Effector memory CD4-positive, alpha-beta T cell (primary cell): ENCODE measurements at places on chromosomes 7 and 10.

GRCh38 chr10:12588091-12588860 is 238.9 kb downstream of the CAMK1D start:
- no peak for DNase-seq

- no peak for DNase-seq
Measured at GRCh38 chr7:158568974-158569857, 18.4 kb downstream of the PTPRN2 start.

- DNase-seq = no peak
Measured at GRCh38 chr7:45920502-45921380, at the start of gene IGFBP3. TSS of gene IGFBP3 (minus strand) at chr7:45921272. CDS start at chr7:45921140, 132 bp downstream.

GRCh38 chr7:77759294-77759889 is 38.8 kb downstream of the TMEM60 start:
- DNase-seq = peak; percentile 40

DNA sequence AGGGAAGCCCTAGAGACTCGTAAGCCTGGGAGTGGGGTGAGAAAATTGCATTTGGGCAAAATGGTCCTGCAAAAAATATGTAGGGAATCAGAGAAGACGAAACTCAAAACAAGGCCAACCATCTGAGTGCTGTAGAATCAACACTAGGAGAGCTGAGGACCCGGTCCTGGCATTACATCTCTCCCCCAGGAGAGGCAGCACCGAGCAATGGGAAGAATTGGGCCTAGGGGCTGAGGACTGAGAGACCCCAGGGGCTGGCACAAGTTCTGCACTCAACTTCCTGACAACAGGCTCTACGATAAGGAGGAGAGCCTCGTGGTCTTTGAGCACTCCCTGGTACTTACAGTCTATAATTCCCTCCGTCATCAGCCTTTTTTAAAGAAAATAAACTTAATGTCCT is 47.6 kb downstream of the BPGM start:
- no peak for DNase-seq

DNA sequence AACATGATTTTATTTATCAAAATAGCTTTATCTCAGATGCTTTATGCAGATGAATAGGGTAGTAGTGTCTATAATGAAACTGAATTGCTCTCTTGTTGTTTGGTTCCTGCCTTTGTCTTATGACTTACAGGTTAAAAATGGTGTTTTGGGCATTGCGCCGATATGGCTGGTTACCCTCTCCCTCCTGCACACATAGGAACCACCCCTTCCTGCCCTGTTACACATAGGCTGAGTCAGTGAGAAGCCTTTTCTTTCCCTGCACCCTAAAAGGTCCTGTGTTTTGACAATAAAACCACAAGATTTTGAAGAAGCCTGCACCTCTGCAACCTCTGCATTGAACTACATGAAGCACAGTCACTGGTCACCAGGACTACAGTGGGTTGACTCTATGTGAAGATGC is 655.8 kb upstream of the ANKRD30A start:
- DNase-seq = no peak

DNA sequence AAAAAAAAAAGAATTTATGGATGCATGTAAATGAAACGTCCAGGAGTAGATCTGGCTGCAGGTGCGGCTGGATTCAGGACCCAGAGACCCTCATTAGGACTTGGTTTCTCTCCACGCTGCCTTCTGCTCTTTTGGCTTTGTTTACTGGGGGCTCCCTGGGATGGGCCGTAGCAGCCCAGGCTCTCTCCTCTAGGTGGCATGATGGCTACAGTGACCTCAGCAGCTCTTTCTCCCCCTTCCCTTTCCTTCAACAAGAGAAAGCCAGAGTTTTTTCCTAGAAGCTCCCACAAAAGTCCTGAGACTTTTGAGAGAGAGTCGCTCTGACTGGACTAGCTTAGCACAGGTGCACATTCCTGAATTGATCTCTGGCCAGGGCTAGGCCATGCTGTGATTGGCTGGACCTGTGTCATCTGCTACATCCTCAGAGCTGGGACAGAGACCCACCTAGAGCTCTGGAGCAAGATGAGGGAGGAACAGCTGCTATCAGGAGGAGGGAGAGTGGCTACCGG is 67.8 kb upstream of the PDCD4 start:
- no peak for DNase-seq

DNA sequence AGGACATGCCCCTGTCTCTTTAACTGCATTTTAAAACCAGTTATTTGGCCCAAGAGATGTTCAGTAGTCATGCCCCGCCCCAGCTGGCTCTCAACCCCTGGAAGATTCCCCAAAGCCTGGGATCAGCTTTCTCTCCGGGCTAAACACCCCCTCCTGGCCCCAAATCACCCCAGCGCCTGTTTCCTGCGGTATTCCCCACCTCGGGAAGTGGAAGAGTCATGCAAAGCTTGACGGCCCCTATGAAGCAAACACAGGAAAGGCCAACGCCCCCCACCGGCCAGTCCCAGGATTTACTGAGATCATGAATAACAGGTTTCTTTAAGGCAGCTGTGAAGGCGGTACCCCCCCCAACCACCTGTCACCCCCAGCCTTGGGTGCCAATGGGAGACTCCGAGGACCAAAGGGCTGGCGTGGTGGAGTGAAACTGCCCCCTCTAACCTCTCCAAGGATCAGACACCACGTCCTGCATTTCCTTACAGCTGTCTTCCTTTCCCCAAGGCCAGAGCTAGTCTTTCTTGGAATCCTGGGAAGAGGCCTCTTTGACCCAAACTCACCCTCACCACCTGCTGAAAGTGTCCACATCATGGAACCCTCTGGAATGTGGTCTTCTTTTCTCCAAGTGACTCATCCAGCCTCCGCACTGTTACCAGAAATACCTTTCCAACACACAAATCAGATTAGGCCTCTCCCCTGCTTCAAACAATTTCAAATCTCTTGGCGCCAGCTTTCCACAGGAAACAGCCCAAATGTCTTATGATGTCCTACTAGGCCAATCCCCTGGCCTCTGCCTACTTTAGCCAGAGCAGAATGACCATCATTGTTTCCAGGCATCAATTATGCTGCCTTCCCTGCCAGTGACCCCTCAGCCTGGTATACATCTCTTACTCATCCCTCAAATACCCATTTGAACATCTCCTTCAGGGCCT is 301.5 kb downstream of the ZEB1 start:
- DNase-seq = no peak

DNA sequence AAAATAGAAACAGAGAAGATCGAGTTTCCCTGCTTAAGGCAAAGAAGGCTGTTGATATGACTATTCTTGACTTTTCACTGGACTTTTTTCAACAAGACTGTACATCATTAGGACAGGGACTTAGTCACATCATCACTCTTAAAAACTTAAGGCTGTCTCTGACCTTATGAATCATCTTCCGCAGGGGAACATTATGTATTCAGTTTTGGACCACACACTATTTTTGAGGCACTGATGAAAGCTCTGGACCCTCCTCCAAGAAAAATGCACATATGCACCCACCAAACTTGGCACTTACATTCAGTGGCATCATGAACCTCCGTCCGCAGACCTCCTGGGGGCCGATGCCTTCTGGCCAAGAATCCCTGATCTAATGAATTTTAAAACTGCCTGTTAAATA is 96.4 kb downstream of the CALD1 start:
- no peak for DNase-seq

- no peak for DNase-seq
Measured at GRCh38 chr10:131142517-131143380, 168.8 kb downstream of the TCERG1L start.

DNA sequence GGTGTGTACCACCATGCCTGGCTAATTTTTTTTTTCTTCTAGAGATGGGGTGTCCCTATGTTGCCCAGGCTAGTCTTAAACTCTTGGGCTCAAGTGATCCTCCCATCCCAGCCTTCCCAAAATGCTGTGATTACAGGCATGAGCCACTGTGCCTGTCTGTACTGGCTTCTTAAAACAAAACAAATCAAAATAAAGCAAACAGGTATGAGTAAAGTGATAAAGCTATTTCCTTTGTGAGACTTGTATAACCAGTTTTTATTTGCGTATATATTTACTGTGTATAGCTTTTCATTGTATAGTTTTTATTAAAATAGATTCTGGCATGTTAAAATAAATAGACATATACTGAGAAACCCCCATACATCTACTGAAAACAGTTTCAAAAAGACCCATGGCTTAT is 14.3 kb downstream of the LCOR start:
- DNase-seq = no peak

GRCh38 chr10:17668435-17669184 is 24.7 kb downstream of the STAM start:
- DNase-seq = no peak

DNA sequence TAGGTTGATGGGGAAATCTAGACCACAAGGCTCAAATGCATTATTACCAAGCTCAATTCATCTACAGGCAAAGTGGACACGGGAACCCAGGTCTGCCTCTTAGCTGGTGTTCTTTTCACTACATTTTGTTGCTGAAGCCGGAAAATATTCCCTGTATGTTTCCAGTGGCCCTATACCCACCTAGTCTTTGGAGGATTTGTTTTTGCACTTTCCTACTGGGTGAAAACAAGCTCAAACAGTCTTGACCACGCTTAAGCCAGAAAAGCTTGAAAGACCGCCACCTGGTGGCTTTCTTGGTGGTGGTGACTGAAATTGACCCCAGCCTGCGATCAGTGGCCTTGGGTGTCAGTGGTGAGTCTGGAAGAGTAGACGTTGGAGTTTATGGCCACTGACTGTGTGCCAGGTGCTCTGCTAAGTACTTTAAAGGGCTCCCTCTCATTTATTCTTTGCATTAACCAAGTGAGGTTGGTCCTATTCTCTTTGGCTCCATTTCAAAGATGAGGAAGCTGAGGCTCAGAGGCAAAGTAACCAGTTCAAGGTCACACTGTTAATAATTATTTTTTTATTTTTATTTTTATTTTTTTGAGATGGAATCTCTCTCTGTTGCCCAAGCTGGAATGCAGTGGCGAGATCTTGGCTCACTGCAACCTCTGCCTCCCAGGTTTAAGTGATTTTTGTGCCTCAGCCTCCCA is 11.1 kb upstream of the CRTAC1 start:
- DNase-seq = peak; percentile 13

DNA sequence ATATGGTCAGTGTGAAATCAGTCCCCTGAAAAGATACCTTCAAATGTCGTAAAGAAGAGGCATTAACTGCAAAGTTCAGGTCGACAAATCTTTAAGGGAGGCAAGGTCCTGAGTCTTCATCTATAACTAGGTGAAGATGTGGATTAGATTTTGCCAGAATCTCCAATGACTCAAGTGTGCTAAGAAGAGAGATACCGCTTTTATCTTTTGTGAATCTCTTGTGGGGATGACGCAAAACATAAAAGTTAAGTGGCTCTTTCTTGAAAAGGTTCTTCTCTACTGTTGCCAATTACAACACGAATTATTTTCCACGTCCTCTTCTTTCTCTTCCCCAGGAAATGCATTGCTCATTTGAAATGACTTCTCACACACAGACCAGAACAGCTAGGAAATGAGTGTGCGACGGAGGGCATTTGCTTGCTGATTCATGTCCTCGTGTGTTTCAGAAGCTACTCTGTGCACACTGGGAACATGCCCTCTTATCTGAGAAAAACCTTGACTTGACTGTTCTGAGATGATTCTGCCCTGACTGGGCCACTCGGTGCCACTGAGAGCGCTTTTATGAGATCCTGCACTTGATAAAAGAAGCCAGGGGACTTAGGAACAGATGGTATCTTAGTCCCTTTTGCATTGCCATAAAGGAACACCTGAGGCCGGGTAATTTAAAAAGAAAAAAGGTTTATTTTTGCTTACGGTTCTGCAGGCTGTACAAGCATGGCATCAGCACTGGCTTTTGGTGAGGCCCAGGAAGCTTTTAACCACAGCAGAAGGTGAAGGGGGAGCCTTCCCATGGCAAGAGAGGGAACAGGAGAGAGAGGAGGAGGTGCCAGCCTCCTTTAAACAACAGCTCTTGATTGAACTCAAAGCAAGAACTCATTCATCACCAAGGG is 169.5 kb upstream of the PFKP start:
- no peak for DNase-seq

DNA sequence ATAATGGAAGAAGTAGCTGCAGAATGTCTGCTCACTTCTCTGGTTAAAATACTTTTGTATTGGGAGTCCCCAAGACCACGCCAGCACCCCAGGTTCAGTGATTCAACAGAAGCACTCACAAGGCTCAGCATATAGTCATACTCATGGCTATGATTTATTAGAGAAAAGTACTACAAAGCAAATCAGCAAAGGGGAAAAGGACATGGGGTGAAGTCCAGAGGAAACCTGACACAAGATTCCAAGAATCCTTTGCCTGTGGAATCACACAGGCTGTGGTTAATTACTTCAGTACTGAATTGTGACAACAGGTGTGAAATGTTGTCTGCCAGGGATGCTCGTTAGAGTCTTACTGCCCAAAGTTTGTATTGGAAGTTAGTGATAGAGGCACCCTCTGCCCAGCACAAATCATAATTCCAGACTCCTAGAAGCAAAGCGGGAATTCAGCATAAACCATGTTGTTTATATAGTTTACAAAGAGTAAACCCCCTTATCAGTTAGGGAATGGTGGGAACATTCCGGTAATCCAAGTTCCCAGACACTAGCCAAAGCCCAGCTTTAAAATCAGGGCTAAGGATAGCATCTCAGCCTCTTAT is 79.4 kb downstream of the HYCC1 start:
- DNase-seq = no peak

DNA sequence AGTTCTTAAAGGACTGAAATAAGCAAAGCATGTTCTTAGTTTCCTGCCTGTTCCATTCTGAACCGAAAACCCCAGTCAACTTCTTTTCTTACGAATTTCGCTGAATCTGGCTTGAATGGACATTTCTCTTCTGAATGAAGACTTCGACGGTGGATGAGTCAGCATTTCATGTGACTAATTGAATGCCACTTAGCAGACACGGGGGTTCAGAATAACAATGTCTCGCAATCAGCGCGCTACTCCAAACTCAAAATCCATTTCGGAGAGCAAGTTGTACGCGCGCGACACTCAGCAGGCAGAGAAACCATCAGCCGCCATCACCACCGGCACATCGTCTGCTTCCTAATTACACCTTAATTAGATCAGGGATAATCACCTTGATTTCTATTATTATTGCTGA is 239.0 kb upstream of the KLF6 start:
- no peak for DNase-seq

DNA sequence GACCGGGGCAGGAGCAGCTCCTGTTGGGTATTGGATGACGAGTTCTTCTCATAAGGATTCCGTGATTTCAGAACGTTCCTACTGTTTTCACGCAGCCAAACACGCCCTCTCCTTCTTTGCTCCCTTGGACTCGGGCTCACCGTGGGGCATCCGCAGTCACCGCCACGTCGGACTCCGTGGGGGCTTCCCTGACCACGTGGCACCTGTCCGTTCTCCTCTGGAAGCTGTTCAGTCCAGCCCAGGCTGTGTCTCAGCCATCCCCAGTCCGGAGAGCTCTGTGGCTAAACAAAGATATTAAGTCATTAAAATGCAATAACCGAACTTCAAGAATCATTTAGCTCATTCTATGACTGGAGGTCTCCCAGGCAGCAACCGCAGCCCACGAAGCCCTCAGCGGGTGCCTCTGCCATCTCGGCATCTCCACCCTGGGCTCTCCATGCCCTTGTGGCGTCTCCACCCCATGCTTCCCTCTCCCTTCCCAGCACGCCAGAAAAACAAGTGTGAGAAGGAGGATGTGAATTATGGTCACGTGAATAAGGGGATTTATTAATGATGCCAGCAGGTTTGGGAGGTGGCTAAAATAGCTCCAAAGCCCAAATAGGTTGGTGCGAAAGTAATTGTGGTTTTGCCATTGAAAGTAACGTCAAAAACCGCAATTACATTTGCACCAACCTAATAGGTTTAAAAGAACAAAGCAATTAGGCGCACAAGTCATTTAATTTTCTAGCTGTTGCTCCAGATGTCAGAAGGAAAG is 224.6 kb upstream of the PPP2R2D start:
- DNase-seq = no peak
